ENCODE measurements at places on chromosomes 7 and 10. TPM values are rescaled to one million over a fixed set of nuclear protein-coding genes. Genes with fewer than 3 reads are reported as not detected.

ICA1 gene
- 0.13 TPM for total RNA-seq

KIAA1549 gene
- 1.6 TPM for total RNA-seq

PIP gene
- total RNA-seq = not detected

VWDE gene
- not detected for total RNA-seq

SLC39A12 gene
- not detected for total RNA-seq

TUBB8 gene
- not detected for total RNA-seq

ASZ1 gene
- not detected for total RNA-seq

STOX1 gene
- 0.13 TPM for total RNA-seq

CYCS gene
- total RNA-seq = 34.7 TPM

METTL27 gene
- 1.9 TPM for total RNA-seq

INMT gene
- total RNA-seq = 12.0 TPM

DGKI gene
- 12.7 TPM for total RNA-seq

TRPV5 gene
- not detected for total RNA-seq

ZPBP gene
- not detected for total RNA-seq

PLPP4 gene
- 4.3 TPM for total RNA-seq

UFSP1 gene
- total RNA-seq = 4.0 TPM

PHYHIPL gene
- not detected for total RNA-seq

TACC2 gene
- total RNA-seq = 8.8 TPM

CCDC172 gene
- total RNA-seq = not detected

GPC2 gene
- 1.0 TPM for total RNA-seq

GNA12 gene
- 44.1 TPM for total RNA-seq

NEURL1 gene
- total RNA-seq = under 0.01 TPM

ITPRID1 gene
- total RNA-seq = not detected

AMZ1 gene
- total RNA-seq = 0.50 TPM

SMKR1 gene
- 0.20 TPM for total RNA-seq

SORCS1 gene
- total RNA-seq = not detected

GDF2 gene
- not detected for total RNA-seq

CYP2W1 gene
- total RNA-seq = not detected

ZNF853 gene
- 0.99 TPM for total RNA-seq

TMEM176B gene
- not detected for total RNA-seq

RELN gene
- 200 TPM for total RNA-seq

AKR1C4 gene
- not detected for total RNA-seq

MGAM2 gene
- total RNA-seq = not detected

AQP1 gene
- total RNA-seq = 335 TPM

NKX1-2 gene
- total RNA-seq = not detected

NUDT13 gene
- total RNA-seq = 1.1 TPM

CRHR2 gene
- not detected for total RNA-seq

HTR7 gene
- total RNA-seq = 21.2 TPM

PSTK gene
- 2.9 TPM for total RNA-seq

SRRT gene
- total RNA-seq = 31.3 TPM
